ENCODE measurements at places on chromosomes 13 and 19.

GRCh38 chr19:14371301-14371821, 9.9 kb upstream of the ADGRE5 start:
- DNase-seq = no peak

DNA sequence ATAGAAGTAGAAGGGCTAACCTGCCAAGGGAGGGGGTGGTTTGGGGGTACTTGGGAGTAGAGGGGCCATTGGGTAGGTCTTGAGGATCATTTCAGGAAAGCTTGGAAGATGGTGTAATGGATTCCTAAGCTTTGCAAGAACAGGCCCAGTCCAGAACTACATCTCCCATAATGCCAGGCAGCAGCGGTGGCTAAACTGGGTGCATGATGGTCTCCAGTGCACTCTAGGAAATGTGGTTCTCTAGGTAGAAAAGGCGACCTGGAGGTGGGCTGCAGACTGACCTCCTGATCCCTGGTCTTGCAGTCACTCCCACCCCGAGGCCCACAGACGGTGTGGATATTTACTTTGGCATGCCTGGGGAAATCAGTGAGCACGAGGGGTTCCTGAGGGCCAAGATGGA, 3.8 kb downstream of the APLP1 start:
- DNase-seq = no peak

- DNase-seq = no peak
These were observed 260.4 kb downstream of the SLITRK1 start for GRCh38 chr13:83621765-83622421.

DNA sequence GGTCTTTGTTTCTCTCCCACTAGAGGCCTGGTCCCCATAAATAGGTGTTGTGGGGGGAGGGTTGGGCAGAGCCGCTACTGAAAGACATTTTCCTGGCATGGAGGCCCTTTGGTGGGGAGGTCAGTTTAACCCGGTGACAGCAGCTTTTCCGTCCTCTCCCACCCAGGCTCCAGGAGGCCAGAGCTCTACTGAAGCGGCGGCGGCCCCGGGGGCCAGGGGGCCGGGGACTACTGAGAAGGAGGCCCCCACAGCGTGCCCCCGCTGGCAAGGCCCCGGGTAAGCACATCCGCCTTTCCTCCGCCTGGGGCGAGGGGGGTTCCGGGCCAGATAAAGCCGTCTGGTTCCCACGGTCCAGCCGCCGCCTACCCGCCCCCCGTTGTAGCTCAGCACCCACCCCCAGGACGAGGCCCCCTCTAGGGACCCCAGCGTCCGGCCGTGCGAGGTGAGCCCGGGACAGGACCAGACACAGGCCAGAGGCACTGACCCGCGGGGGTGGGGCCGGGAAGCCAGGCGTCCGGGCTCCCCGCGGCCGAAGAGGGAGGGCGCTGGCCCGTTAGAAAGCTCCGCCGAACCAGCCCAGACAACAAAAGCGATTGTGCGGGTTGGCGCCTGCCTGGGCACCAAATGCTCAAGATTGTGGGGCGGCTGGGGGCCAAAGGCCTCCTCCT, 1.1 kb upstream of the LTBP4 start:
- no peak for DNase-seq

GRCh38 chr19:35178701-35179100, 24.2 kb downstream of the FXYD5 start:
- no peak for DNase-seq

- peak; percentile 7 for DNase-seq
These were observed 7.3 kb downstream of the CD209 start for GRCh38 chr19:7739801-7740681.

DNA sequence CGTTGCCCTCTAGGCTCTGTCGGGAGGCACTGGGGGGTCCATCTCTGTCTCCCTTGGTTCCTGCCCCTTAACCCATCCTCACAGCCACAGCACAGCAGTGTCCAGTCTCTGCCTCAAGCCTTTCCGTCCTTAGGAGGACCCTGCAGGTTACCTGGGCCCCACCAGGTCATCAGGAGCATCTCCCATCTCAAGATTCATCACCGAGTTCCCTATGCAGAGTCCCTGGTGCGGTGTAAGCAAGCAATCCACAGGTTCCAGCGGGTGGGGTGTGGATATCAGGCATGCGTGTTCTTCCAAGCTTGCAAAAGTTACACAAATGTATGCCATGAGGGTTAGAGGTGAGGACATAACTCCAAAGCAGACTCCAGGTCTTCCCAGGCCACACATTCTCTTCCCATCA, 20.9 kb upstream of the GAS6 start:
- DNase-seq = no peak

DNA sequence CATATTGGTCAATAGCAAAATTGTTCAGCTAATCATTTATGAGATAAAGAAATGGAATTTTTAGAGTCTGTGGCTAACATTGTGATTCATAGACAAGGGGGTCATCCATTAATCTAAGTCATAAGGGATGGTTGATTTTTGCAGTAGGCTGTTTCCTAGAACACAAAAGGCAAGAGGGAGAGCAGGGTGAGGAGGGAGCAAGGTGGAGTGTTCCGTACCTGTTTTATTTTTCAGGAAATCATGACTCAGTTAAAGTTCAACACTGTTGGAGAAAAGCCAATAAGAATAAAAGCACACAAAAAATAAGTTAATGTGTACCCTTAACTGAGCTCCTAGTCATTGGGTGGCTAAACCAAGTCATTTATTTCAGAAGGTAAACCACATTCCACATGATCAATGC, 512.4 kb upstream of the ATXN8OS start:
- DNase-seq = no peak

- peak; percentile 27 for DNase-seq
These were observed 76.9 kb downstream of the GADD45B start for GRCh38 chr19:2552859-2553258.

- DNase-seq = no peak
These were observed 46.4 kb upstream of the ZNF254 start for GRCh38 chr19:24040621-24041020.

DNA sequence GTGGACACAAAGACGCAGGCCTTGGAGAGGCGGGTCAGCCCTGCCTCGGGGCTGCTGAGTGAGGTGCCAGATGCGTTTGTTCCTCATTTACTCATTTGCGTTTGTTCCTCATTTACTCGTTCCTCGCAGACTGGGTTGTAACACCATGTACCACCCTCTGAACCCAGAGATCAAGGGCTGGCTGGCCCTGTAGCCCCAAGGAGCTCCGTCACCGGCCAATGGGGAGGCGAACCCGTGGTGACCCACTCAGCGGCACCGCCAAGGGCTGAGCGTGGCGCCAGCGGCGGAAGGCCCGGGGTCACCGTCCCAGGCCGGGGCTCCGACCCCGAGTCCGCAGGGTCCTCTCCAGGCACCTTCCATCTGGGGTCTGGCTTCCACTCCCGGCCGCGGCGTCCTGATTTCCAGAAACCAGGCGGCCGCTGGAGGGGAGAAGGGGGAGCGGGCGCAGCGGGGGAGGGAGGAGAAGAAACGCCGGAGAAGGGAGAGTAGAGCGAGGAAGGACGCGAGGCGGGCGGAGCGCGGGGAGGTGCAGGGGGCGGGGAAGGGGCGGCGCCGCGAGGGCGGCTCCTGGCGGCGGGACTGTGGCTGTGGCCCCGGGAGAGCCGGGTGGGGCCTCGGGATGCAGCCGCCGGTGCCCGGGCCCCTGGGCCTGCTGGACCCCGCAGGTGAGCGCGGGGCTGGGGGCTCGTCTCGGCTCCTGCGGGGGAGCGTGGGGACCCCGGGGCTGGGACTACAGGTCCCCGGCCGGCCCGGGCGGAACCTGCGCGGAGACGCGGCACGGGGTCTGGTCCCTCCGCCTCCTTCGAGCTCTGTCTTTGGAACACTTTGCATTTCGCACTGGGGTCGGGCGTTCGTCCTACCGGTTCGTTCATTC, at the start of gene TMEM255B:
Gene TMEM255B (plus strand): TSS at position 576 of the 874 bp plus-strand sequence. CDS start 44 bp downstream, at position 620.
- DNase-seq = peak; percentile 78

DNA sequence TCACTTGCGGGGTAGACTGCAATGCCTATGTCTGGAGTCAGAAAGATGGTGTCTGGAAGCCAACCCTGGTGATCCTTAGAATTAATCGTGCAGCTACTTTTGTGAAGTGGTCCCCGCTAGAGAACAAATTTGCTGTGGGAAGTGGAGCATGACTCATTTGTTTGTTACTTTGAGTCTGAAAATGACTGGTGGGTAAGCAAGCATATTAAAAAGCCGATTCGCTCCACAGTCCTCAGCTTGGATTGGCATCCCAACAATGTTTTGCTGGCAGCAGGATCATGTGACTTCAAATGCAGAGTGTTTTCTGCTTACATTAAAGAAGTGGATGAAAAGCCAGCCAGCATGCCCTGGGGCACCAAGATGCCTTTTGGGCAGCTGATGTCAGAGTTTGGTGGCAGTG, 9.5 kb upstream of the ERVV-1 start:
- no peak for DNase-seq

DNA sequence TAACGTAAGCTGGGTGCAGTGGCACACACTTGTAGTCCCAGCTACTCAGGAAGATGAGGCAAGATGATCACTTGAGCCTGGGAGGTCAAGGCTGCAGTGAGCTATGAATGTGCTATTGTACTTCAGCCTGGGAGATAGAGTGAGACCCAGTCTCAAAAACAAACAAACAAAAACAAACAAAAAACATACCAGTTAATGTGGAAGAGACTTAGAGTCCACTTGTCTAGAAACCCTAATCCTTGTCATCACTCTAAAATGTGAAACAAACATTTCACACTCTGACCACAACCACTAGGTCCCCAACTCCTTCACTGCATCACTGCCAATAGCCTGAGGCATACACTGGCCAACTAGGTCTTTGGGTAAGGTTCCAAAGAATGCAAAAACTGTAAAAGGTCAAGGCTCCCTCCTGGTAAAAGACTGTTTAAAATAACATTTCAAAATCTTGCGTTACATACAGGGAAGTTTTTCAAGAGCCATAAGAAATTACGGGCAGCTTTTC, 28.6 kb upstream of the CYP2B6 start:
- DNase-seq = no peak

- no peak for DNase-seq
These were observed 2.7 kb upstream of the RUBCNL start for GRCh38 chr13:46389457-46390451.

DNA sequence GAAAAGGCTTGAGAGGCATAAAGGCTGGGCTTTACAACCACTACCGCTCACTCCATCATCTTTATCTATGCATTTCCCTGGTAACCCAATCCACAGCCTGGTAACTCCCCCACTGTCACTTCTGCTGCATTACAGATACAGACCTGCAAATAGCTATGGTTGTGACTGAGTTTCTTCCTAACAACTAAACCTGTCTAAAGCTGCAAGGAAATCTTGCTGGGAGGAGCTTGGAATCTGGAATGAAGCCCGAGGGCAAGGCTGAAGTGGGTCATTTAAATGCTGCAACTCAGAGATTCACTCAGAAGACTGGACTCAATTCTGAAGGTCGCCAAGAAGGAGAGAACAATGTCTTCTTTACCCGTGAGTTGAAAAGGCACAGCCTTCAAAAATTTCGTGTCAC, at the start of gene LGALS13:
Gene LGALS13 (plus strand): TSS at position 301 of the 400 bp plus-strand sequence. CDS start 45 bp downstream, at position 346.
- no peak for DNase-seq

DNA sequence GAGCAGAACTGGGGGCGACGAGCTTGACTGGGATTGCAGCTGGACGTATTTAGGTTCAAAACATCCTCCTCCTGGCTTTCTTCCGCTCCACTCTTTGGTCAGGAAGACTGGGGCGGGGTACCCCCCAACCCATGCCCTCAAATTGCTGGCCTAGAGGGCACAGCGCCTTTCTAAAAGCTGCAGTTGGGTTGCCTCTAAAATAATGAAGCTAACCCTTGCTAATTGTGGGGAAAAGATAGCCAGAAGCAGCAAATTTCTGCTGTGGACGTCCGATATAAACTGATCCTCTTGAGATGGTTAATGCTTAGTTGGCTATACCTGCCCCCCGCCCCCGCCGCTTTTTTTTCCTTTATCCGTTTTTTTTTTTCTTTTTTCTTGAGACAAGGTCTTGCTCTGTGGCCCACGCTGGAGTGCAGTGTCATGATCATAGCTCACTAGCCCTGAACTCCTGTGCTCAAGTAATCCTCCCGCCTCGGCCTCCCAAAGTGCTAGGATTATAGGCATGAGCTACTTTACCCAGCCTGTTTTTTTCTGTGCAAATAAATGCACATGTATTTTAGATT, 754 bp upstream of the CHERP start:
- DNase-seq = no peak

- no peak for DNase-seq
These were observed 87.7 kb downstream of the SGCG start for GRCh38 chr13:23268441-23268840.

GRCh38 chr13:99250982-99251825, 7.0 kb downstream of the GPR18 start:
- DNase-seq = no peak

DNA sequence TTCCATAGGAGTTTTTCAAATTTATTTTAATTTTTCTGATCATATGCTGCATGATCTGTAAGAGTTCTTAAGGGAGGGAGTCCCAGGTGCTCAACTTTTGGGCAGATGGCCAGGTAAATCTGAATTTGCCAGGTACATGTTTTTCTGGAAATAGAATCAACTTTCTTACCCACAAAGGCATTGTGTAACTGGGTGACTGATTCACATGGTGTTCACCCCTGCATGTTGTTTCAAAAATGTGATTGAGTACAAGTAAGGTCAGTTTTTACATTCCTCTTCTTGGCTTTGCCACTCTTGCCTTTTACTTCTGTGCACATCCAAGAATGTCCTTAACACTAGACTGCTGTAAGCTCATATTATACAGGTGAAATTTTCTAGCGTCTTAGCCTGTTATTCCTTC, 30.4 kb downstream of the RB1 start:
- DNase-seq = no peak

DNA sequence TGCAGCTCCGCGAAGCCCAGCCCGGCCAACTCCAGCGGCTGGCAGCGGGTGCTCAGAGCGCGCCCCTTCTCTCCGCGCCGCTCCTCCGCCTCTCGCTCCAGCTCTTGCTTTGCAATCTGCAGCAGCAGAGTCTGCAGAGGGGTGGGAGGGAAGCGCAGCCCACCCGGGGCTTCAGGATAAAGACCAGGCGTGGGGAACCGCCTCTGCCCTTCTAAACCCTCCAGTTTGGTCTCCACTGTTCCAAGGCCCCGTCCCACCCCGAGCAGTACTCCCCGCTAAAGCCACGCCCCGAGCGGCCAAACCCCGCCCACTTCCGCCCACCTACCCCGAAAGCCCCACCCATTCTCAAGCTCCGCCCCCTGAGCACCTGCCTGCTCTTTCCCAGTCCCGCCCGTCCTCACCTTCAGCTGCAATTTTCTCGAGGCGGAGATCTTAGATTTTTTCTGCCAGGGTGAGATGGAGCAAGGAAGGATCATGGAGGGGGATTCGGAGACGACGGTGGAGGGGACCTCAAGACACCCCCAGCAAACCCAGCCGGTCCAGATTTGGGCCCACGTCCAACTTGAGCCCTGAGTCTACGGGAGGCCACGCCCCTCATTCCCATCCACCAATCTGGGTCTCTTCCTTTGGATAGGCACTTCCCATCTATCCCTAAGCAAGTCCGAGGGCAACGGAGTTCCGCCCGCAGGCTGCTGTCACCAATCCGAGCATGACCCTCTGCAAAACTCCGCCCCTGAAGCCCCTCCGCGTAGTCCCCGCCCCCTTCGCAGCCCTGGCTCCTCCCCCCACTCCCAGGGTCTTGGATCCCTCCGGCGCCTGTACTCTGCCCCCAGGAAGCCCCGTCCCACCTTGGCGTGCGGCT, 1.1 kb downstream of the TNNI3 start:
- no peak for DNase-seq

- DNase-seq = no peak
These were observed 89.7 kb downstream of the DCT start for GRCh38 chr13:94389604-94390351.

GRCh38 chr19:47768604-47769003, 9.9 kb upstream of the SELENOW start:
- DNase-seq = no peak

- DNase-seq = no peak
These were observed 18.4 kb downstream of the C2CD4C start for GRCh38 chr19:390386-391206.

GRCh38 chr19:1349211-1349610, 34.5 kb upstream of the NDUFS7 start:
- DNase-seq = no peak
